ENCODE measurements at places on chromosomes 12 and 14.

DNA sequence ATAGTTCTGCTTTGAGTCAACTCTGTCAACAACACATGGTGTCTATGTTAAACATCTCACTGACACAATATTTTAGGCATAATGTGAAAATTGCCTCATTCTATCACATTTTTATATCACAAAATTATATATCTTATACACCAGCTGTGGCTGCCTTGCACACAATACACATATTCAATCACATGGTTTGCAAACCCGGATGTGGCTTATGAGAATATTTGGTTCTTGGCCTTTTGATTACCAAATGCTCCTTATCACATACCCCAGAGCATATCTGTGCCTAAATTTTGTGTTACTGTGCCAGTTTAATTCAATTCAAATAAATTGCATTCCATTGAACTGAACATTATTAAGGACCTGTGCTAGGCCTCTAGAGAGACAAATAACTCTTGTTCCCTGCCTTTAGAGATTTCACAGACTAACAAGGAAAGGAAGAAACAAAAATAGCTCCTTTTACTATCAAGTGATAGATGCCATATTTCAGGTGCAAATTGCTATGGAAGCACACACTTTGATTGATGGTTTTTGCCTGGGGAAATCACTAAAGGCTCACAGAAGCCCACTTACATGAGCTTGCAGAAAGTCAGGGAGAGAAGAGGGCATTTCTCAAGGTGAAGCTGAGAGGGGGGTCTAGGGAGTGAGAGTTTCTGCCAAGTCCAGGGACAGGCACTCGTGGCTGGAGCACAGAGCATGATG, 63.4 kb downstream of the PPP1R36 start:
- no peak for DNase-seq

GRCh38 chr12:20367583-20368113, 689 bp upstream of the PDE3A start:
- DNase-seq, result no peak

GRCh38 chr12:121968876-121969275, 50.5 kb downstream of the CFAP251 start:
- no peak for DNase-seq

DNA sequence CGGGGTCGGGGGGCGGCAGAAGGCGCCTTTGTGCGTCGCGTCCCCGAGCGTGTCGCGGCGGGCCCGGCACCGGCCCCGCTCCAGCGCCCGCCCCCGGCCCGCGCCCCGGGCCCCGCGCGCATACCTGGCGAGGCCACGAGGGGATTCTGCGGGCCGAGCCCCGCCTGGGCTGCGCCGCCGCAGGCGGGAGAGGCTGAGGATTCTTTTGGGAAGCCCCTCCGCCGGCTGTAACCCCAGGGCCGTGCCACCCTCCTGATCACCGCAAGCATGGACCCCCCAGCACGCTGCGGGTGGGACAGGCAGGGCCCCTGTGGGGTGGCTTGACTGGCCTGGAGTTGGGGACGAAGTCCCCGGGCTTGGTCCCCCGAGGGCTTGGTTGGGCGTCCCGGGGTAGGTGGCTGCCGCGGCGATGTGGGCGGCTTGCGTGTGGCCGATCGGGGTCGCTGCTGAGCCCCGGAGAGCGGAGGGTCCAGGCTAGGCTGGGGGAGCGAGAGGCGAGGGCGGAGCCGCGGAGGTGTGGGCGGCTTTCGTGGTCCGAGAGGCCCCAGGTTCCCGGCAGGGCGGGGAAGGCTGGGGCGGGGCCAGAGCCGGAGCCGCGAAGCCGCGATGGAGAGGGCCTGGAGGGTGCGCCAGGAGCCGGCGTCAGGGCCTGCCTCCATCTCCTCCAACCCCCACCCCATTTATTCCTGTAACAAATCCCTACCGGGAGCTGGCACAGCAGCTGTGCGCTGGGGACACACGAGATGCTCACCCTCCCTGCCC, 28.4 kb upstream of the GPR132 start:
- DNase-seq, result peak; percentile 54

- no peak for DNase-seq
These were observed 20.6 kb upstream of the ITGA5 start for GRCh38 chr12:54439521-54440255.

DNA sequence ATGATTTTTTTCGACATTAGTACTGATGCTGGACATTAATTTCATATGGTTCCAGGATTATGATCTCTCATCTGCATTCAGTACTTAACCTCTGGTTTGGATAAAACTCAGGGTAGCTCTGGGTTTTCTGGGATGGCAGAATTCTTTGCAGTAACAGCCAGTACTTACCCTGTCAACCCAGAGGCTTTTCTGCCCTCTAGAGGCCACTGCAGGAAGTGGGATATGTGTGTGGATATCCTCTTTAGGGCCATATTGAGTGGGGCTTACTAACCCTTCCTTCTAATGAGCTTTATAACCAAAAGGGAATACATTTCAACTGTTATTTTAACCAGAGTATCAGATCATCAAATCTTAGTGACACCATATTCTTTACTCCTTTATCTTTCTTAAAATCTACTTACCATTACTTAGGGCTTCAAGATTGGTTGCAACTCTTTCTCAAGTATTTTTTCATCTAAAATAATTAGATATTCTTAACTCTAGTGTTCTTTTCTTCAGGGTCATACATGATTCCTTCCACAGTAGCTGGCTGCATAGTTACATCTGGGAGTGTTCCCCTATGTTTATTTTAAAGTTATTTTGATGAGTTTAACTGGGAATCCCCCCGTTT, 488.0 kb upstream of the STXBP6 start:
- no peak for DNase-seq

DNA sequence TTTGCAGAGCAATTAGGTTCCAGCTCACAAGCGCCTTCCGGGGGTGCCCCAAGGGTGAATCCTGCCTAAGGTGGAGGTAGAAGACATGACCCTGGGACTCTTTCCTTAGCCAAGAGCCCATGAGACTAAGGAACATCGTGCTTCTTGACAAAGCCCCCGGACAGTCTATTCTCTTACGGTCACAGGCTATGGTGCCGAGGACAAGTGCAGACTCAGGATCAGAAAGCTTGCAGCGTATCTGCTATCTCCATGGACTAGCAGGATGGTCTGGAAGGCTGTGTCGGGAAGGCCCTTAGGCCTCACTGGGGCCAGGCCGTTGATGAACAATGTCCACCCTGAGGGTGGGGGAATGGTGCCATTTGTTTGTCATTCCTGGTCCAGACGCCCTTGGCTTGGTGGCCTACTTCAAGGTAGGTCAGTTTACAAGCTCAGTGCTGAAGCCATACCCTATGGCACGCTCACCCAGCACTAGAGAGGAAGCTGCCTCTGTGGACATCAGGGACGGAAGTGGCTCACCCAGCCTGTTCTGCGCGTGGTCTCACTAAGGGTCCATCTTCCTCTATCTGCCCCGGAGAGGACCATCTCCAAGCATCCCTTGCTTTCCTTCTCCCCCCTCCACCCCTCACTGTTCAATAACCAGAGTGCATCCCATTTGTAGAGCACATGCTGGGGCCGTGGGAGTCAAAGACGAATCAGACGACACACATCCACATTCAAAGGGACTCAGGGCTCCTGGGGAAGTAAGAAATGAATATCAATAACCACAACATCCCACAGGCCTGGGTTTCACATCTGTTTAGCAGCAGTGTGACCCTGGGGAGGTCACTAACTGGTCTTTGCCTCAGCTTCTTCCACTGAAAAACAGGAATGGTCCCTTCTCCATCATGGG, 45.0 kb upstream of the IQSEC3 start:
- no peak for DNase-seq

DNA sequence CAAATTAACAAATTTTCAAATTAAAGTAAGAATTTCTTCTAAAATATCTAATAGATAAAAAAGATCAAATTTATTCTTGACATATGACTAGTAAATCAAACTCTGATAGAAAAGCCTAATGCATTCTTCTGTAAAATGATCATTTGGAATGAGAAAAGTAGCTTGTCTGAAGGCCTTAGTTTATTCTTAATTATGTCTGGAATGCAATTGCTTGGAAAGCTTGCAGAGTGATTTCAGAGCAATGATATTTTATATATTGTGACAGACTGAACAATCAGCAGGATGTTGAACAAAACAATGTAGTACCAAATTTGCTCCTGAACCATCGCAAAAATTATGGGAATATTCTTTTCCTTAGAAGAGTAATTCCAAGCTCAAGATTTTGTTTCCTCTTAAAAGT, 789.6 kb upstream of the NOVA1 start:
- no peak for DNase-seq

DNA sequence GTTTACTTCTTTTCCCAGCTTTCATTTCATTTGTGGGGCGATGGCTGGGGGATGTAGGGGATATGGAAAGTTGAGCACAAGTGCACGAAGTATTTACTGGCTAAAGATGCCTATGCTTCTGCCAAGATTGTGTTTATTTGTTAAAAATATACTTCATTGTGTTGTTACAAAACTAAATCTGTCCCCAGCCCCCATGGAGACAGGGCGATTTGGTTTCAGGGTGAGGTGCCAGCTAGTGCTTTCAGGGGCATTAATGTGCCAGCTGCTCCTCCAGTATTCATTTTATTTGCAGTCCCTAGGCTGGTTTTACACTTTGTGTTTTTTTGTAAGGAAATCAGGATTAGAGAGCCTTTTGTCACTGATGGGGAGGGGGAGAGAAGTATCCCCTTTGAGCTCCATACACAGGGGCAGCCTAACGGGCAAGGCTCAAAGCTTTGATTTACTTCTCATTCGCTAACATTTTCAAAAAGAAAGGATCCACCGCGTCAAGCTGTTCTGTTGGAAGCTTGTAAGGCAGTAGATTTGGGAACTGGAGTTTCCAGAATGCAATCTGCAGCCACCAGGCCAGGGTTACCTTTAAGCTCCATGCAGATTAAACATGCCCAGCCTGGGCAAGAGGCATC, 198.7 kb upstream of the PLEKHG7 start:
- no peak for DNase-seq

All from naive thymus-derived CD8-positive, alpha-beta T cell (primary cell).